NCI-H1417 treated with DMSO at 0.1 percent for 48 hours (cell line): ENCODE measurements at places on chromosomes 6 and 20.

DNA sequence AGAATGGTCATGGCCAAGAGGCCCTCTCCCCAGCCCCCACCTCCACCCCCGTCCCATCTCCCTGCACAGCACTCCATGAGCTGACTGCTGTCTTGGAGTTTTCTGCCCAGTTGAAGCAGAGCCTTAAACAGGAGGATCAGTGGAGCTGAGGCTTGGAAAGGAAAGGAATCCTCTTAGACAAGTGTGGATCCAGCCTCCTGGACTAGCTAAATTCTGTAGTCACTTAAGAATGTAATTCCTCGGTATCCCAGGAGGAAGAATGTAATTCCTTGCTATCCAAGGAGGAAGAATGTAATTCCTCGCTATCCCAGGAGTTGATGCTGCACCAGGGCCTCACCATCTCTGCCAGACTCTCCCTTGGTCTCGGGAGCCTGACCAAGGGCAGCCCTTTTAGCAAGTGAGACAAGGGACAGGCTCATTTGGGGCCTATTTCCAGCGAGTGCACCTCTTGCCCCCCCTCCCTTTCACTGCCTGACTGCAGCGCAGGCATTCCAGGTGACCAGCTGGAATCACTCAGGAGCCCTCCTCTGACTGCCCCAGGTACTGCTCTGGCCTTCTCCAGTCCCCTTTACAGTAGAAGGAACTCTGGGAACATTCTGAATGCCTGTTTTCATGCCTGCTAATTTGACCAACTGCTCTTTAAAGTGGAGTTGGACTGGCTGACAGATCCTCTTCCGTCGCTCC lies 76.2 kb downstream of the TCP11 start:
- DNase-seq, result no peak

GRCh38 chr20:3797592-3798372 lies 1.7 kb downstream of the CDC25B start:
- DNase-seq, result no peak

DNA sequence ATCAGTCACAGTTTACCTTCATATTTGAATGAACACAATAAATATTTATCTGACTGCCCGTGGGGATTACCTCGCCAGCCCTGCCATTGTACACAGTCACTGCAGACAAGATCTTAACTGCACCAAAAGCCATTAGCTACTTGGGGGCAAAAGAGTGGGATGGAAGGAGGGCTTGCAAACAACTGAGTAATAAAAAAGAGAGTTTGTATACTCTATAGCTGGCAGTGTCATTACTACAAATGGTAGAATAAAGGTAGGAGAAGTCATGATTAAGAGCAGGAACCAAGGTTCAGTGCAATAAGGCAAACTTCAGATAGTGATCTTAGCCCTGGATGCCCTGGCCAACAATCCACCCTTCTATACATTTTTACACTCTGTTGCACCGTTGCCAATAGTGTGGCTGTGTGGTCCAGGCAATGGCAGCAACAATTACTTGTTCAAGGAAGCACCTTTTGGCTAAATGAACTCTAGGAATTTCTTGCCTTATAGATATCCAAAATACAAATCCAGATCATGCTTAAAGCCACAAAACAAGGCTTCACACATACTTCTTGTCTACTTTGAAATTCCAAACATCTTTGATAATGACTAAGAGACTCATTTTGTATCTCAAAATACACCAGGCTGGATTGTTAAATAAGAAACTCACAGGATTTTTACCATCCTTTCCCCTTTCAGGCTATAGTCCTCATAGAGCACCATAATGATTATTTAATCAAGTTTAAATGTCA lies 955.4 kb upstream of the ADGRB3 start:
- no peak for DNase-seq

DNA sequence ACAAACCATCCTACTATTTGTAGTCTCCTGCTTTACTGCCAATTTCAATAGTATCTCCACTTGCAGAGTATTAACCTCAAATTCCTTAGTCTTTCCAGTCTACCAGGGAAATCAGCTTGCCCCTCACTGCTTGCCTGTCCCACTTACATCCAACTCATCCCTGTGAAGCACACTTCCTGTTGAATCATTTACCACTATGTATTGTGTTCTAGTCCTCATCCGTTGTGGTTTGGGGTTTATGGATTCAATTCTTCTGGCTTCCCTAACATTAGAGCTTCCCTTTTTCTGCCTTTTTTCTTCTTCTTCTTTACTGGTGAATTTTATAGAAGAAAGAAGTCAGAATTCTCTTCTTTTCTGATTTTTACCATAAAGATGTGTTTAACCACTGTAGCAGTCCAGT lies 5.1 kb upstream of the TXLNB start:
- no peak for DNase-seq

DNA sequence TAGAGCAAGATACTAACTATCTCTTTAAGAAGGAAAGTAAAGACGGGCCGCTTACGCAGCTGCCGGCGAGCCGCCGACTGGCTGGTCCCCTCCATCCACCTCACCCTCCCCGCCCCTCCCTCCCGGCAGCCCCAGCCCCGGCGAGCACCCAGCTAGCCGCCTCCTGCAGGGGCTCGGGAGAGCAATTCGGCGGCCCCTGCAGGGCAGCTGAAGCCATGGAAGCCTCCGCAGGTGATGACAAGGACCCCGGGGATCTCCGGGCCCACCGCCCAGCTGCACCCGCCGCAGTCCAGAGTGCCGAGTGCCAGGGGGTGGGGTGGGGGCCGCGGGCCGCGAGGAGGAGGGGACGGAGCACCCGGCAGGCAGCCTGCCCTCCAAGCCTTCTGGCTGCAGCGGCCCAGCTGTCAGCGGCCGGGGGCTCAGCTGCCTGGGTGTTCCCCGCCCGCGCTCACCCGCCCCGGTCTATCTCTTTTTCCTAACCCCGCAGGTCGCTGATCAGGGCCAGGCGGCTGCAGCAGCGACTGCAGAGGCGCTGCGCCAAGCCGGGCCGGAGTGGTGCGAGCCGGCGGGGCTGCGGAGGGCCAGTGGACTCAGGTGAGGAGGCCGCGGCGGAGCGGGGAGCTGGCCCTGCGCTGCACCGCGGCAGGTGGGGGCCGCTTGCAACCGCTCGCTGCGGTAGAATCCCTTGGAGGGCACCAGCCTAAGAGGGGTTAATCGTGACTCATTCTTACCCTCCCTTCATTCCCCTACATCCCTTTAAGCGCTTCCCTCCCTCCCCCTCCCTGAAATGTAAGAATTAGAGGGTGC lies at the start of gene SNPH:
Gene SNPH (plus strand): TSS at position 128 of the 807 bp plus-strand sequence. CDS start 29,946 bp downstream, outside the sequence.
- no peak for DNase-seq

GRCh38 chr20:64035933-64036345 lies at the start of gene C20orf204:
C20orf204 (plus strand) TSS chr20:64036182; CDS start chr20:64036324, 142 bp downstream.
- no peak for DNase-seq

DNA sequence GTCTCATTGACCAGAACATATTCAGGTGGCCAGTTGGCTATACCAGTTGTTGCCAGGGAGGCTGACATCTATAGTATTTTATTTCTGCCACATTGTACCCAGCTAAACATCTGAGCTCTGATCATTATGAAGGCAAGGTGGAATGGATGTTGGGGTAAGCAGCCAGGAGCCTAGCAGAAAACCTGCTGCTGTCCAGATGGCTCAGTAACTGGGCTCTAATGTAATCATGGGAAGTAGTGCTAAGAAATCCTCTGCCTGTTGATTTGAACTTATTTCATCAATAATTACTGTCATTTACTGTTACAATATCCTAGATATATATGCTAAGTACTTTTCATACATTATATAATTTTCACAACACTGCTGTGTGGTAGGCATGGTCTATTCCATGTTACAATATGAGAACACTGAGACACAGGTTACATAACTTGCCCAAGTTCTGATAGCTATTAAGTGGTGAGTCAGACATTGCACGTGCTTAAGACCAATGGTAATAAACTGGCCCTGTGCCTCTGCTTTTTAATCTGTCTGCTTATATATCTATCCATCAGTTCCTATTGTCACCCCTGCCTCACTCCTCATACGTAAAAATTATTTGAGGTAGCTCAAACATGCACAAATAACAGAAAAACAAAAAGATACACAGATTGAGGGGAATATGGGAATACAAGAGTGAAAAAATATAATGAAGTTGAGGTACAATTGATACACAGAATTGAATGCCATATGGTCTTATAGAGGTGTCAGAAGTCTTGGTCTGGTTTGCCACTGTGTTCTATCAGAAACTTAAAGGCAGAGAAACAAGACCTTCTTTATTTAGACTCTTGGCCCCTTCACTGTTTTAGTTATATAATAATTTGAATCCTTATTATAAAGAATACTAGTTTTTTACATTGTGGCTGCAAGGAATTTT lies 25.2 kb downstream of the TBPL1 start:
- no peak for DNase-seq

DNA sequence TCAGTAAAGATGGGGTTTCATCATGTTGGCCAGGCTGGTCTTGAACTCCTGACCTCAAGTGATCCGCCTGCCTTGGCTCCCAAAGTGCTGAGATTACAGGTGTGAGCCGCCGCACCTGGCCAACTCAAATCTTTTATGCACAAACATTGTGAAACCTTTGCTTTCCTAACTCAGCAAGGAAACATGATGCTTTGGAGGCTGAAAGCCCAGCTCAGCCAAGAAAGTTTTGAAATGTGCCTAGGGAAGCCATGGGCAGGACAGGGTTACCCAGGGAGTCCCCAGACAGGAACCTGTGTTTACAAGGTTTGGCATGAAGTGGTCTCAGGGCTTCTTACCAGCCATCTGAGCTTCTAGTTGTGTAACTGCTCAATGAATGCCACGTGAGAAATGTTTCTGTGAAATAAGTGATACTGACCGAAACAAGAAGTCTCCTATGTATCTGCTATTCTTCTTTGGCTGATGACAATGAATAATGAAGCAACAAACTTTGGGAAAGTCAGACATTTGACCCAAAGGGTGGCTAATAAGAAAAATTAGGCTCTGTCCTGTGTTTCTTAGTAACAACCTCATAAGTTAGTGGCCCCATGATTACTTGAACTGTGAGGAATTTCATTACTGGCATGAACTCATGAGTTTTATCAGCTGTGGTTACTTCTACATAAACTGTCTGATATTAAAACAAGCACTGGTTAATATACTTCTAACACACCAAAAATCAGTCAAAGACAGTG lies 163.5 kb downstream of the KIF6 start:
- DNase-seq, result no peak

DNA sequence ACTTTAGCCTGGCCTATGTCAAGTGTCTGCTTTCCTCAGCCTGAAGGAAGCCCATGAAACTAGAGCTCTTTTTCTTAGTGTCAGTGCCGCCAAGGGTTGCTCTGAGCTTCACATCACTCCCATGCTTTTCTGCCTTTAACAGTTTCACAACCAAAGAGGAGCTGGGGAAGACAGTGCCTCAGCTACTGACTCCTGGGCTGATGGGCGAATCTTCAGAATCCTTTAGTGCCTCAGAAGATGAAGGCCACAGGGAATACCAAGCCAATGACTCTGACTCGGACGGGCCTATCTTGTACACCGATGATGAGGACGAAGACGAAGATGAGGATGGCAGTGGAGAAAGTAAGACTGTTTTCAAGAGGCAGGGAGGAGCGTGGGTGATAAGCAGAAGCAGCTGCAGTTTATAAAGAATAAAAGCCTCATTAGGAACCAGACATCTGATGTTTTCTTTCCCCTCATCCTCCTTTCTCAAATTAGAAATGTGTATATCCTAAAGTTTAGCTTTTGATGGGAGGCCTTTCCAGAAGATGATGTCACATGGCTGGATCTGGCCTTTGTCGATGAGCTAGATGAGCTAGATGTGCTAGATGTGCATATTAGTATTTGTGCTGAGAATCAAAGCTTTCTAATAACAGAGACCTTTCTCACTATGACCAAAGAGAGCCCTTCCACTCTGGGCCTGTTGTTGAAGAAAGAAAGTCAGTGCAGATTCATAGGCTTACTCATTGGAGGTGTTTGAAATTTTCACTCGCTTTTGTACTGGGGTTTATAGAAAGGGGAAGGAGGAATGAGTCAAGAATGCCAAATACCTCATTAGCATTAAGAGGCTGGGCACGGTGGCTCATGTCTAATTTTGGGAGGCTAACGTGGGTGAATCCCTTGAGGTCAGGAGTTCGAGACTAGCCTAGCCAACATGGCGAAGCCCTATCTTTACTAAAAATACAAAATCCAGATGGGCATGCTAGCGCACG lies 70.7 kb upstream of the LTV1 start:
- DNase-seq, result no peak

DNA sequence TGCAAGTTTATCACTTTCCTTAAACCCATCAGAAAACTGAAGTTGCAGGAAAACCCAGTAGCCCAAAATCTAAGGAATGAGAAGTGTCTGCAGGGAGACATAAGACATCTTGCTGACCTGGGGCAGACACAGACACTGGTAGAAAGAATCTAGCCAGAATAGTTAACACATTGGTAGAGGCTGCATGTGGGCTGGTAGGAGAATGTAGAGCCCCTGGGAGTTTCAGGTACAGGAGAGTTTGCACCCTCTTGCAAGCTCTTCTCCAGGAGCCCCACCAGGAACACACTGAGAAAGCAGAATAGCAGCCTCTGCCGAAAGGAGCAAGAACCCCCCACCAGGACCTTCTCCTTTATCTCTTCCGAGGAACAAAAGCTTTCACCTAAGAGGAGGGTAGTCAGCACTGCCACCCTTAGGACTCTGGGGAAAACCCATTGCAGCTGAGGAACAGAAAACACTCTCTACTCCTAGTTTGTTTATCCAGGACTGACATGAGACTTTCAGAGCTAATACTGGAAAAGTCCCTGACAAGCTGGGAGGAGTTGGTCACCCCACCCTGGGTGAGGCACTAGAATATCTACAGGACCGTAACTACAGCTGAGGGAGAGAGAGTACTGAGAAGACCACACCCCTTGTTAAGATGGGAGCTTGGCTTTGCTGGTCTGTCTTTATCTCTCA lies 10.5 kb upstream of the OGFRL1 start:
- DNase-seq, result no peak

- DNase-seq, result no peak
Measured at GRCh38 chr6:40038626-40039025, 104.4 kb upstream of the MOCS1 start.

DNA sequence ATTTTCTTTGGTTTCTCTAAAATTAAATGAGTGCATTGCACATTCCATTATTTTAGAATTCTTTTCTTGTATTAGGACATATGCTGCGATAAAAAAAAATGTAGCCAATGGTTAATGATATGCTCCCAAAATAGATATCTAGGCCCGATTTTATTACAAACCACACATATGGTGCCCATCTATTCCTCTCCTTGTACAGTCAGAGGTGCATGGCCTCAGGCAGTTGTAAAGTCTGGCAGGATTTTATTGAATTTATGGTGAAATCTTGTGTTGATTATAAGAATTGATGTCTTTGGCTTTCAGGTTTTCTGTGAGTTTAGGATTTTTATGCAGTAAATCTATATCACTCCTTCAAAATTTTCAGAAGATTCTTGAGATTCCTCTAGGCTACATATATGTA lies 192.2 kb downstream of the RFPL4B start:
- DNase-seq, result no peak

- no peak for DNase-seq
Measured at GRCh38 chr20:18754030-18754652, 59.4 kb upstream of the SCP2D1 start.

- peak; percentile 73 for DNase-seq
Measured at GRCh38 chr6:14549304-14549770, 431.8 kb downstream of the CD83 start.
